ENCODE measurements at places on chromosomes 1 and 21. TPM values are rescaled to one million over a fixed set of nuclear protein-coding genes. Genes with fewer than 3 reads are reported as not detected.

GRCh38 chr21:42140196-42140934, 69.2 kb downstream of the UMODL1 start:
- DNase-seq, result no peak

The BEND5 gene
- total RNA-seq, result 1.4 TPM

GRCh38 chr1:171801487-171801891, 20.0 kb downstream of the METTL13 start:
- no peak for DNase-seq

DNA sequence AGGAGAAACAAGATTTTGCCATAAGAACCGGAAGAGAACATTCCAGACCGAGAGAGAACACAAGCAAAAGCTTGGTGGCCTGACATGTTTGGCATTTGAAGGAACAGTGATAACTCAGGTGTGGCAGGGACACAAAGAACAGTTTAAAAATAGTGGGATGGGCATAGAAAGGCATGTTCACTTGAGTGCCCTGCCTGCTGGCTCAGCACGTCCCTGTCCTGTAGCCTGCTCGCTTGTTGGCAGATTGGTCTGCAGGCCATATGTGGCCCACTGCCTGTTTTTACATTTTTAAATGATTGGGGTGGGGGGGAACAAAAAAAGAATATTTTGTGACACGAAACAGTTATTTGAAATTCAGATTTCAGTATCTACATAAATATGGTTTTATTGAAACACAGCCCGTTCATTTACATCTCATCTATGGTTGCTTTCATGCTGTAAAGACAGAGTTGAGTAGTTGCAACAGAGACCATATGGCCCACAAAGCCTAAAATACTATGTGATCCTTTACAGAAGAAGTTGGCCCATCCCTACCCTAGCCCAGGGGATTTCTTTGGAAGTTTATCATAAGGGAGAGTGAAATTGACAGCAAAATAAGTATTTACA, 100.7 kb downstream of the RGL1 start:
- no peak for DNase-seq

DNA sequence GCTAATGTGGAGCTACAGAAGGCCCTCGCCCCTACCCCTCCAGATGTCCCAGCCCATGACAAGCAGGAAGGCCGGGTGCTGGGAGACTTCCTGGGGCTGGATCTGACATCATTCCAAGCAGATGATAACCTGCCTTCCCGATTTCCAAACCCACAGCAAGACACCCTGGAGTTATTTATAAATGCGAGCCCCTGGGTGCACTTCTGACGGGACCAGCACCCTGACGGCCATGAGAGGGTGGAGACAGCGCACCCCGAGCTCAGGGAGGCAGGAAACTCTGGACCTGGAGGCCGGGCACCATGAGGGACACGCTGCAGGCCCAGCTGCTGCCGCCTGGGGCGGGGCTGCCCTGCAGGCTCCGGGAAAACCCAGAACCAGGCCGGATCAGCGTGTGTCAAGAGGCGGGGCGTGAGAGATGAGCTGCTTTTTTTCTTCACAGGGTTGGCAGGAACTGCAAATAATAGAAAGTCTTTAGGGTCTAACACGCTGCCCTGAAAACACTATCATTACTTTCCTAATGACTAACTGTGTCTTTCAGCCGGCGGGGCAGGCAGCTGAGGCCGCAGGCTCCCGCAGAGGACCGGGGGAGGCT, 2.5 kb upstream of the PCBP3 start:
- no peak for DNase-seq

DNA sequence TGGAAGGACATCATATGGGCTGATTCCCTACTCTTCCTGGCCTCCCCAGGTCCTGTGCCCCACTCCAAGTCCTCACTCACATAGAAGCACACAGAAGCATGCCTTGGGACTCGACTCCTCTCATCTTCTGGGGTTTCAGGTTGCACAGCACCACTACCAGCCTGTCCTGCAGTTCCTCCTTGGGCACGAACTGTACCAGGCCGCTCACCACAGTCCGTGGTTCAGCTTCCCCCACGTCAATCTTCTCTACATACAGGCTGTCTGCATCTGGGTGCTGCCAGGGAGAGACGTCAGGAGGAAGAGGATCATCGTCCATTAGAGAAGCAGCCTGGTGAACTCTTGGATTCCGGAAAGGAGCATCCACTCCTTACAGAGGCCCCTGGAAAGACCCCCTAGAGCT, 37.2 kb downstream of the YARS1 start:
- DNase-seq, result no peak

DNA sequence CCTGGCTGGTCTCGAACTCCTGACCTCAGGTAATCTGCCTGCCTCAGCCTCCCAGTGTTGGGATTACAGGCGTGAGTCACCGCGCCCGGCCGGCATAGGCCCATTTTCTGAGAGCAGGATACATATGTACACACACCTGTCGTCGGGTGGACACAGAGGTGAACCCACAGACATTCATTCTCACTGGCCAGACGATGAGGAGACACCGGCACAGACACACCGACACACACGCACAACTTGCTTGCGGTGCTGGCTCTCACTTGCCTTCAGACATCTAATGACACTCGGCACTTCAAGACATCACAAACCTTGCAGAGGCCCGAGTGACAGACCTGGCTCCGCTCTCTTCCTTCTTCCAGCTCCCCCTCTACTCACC, 579 bp downstream of the PTCH2 start:
- no peak for DNase-seq

- no peak for DNase-seq
These were observed 88.8 kb upstream of the ZBTB40 start for GRCh38 chr1:22362626-22363402.

- no peak for DNase-seq
These were observed 61.9 kb downstream of the GPATCH2 start for GRCh38 chr1:217569021-217569420.

- no peak for DNase-seq
These were observed 5.3 kb upstream of the HPDL start for GRCh38 chr1:45321444-45321843.

DNA sequence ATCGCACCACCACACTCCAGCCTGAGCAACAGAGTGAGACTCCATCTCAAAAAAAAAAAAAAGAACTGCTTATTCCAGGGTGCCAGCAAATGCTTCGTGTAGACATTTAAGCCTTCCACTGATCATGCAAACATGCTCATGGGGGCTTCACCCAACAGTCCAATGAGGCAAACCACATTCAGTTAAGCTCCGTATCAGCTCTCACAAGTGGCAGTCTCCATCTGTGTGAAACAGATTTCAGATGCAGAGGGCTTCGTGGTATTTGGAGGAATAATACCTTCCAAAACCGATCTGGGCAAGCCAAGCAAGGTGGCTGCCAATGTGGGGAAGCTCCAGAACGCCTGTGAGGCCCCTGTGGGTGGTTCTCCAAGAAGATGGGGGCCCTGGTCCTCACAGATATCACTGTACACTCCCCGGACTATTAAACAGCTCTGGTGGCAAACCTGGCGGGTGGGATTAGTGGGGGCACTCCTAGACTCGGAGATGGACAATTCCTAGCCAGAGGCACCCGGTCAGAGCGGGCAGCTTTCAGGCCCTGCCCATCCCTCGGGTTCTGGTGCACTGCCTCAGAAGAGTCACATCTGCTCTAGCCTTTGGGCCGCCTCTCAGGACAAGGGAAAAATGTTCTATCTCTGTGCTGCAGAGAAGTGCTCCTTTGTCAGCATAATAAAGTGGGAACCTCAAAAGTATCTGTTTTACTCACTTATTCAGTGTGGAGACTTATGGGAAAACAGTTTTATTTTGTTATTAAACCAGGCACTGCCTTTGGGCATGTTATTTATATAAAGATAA, 10.2 kb downstream of the CREG1 start:
- DNase-seq, result no peak

- no peak for DNase-seq
These were observed 1.8 kb upstream of the FCRL6 start for GRCh38 chr1:159800177-159800930.

The FPGT gene
- 9.3 TPM for total RNA-seq

GRCh38 chr1:150576794-150577556, 2.4 kb downstream of the MCL1 start:
- DNase-seq, result no peak

- no peak for DNase-seq
These were observed 12.4 kb downstream of the GPBP1L1 start for GRCh38 chr1:45673956-45674355.

GRCh38 chr1:15956150-15956549, 19.8 kb downstream of the ZBTB17 start:
- no peak for DNase-seq

GRCh38 chr1:205150651-205151428, 29.1 kb upstream of the RBBP5 start:
- no peak for DNase-seq

- no peak for DNase-seq
These were observed 48.4 kb upstream of the RAP1A start for GRCh38 chr1:111571239-111571638.
